ENCODE measurements at places on chromosomes 12 and 14. TPM values are rescaled to one million over a fixed set of nuclear protein-coding genes. Genes with fewer than 3 reads are reported as not detected.

TMED10 gene
- total RNA-seq = 218 TPM

APOF gene
- not detected for total RNA-seq

AKAP3 gene
- total RNA-seq = not detected

FOS gene
- total RNA-seq = 192 TPM

PKP2 gene
- total RNA-seq = 18.5 TPM

LHX5 gene
- total RNA-seq = 0.28 TPM

PRIMA1 gene
- 0.07 TPM for total RNA-seq

LTB4R gene
- total RNA-seq = 16.1 TPM

ANKS1B gene
- total RNA-seq = not detected

AGAP2 gene
- total RNA-seq = 0.14 TPM

MEG3 gene
- total RNA-seq = 41.2 TPM

SAMD15 gene
- 0.35 TPM for total RNA-seq

TUBA1B gene
- 2,269 TPM for total RNA-seq

TMPRSS12 gene
- total RNA-seq = not detected

Measured in airway epithelial cell (primary cell).